ENCODE measurements at places on chromosomes 11 and 22. TPM values are rescaled to one million over a fixed set of nuclear protein-coding genes. Genes with fewer than 3 reads are reported as not detected.
A peak's percentile ranks its signal among the peaks of the same experiment; 100 is the strongest.

The KRTAP5-8 gene
- total RNA-seq: not detected

GRCh38 chr11:80261776-80262175, 820.9 kb upstream of the TENM4 start:
- H3K4me1 ChIP-seq: no peaks in the 10 kb centered on the region
- no peaks in the 10 kb centered on the region for H3K36me3 ChIP-seq
- H3K27me3 ChIP-seq: no peaks in the 10 kb centered on the region
- DNase-seq: no peak
- H3K4me3 ChIP-seq: no peak overlapping the region

DNA sequence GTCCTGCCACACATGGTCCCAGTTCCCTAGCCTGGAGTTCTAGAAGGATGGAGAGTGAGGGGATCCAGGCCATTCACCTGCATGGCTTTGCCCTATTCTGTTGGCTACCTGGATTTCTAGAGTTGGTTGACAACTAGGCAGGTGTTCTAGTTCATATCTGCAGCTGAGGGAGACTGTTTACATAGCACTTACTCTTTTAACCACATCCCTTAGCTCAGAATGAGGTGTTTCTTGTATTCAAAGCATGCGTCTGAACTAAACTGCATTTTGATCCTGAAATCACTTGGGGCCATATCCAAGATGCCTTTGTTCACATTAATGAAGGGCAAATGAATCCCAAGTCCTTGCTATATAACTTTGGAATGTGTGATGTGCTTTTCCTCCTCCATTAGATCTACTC, 60.9 kb downstream of the SYT13 start:
- H3K27ac ChIP-seq: no peak overlapping the region
- DNase-seq: no peak
- peaks cover 6% of the 10 kb centered on the region for H3K4me1 ChIP-seq
- no peaks in the 10 kb centered on the region for H3K27me3 ChIP-seq
- no peak overlapping the region for H3K4me3 ChIP-seq
- H3K36me3 ChIP-seq: peaks cover 35% of the 10 kb centered on the region

GRCh38 chr22:49724893-49725489, 102.7 kb downstream of the BRD1 start:
- no peaks in the 10 kb centered on the region for H3K36me3 ChIP-seq
- peaks cover 79% of the 10 kb centered on the region for H3K27me3 ChIP-seq
- H3K27ac ChIP-seq: no peak overlapping the region
- peaks cover 3% of the 10 kb centered on the region for H3K4me1 ChIP-seq
- no peak overlapping the region for H3K4me3 ChIP-seq
- DNase-seq: peak; percentile 83

DNA sequence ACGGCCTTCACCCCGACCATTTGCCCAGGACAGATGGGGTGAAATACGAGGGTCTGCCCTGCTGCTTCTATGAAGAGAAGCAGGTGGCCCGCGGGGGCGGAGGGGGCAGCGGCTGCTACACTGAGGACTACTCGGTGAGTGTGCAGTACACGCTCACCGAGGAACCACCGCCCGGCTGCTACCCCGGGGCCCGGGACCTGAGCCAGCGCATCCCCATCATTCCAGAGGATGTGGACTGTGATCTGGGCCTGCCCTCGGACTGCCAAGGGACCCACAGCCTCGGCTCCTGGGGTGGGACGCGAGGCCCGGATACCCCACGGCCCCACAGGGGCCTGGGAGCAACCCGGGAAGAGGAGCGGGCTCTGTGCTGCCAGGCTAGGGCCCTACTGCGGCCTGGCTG, 11.2 kb downstream of the C22orf31 start:
- peaks cover 9% of the 10 kb centered on the region for H3K4me1 ChIP-seq
- no peak for DNase-seq
- no peak overlapping the region for H3K27ac ChIP-seq
- peaks cover 4% of the 10 kb centered on the region for H3K36me3 ChIP-seq
- no peak overlapping the region for H3K4me3 ChIP-seq

Data from neural crest cell (in vitro differentiated cells).